Spleen (tissue), 13 donors: ENCODE measurements at places on chromosomes 13 and 19. TPM values are rescaled to one million over a fixed set of nuclear protein-coding genes. Genes with fewer than 3 reads are reported as not detected.

TSSK6 gene
- 3.9 TPM for total RNA-seq

S1PR4 gene
- total RNA-seq: 53.1 TPM

DOCK6 gene
- total RNA-seq: 105 TPM

CTU1 gene
- total RNA-seq: 6.6 TPM

DNA sequence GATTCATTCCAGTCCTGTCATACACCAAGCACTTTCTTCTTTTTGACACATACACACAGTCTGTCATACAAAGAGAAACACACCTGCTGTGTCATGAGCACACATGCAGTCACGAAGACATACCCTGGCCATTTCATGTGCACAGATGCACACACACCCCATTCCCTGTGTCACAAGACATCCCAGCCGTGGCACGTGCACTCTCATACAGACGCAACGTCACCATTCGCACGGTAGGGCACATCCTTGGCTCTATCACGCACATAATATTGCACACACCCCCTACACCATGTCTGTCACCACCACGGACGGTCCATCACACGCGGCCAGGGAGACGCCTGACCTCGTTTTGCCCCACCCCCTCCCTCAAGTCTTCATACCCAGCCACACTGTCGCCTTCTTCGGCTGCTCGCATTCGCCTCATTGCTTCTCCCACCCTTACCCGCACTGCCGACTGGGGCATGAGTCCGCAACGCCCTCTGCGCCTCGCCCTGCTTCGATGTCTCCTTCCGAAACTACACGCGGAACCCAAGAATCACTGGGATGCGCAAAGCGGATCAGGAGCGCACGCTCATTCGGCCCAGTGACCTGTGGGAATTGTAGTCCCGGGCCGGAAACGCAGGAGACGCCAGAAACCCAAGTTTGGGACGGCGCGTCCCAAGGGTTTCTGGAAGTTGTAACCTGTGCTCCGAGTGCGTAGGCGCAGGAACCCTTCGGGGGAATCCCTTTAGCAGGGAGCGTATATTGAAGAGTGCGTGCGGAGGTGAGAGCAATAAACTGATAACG lies 6.8 kb upstream of the ZNF283 start:
- no peak for DNase-seq

DNA sequence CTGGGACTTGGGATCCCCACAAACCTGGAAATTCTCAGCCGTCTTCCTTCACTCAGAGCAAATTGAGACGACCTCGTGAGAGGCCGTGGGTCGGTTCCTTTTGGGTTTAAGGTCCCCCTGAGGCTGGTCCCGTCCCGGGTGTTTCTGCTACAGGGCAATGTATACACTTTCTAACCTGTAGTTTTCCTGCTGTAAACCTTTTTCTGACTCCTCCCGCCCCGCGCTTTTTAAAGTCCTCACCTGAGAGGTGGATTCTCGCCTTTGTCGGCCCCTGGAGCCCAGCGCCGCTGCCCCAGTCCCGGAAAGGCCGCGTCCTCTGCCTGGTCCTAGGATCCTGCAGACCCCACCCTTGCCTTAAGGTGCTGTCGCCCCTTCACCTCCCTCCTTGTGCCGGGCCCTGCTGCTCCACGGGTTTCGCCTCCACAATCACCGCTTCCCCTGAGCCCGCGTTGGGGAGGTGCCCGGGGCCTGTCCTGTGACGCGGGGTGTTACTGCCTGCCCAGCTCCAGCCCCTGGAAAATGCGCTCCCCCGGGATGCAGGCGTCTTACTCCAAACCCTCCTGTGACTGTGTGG lies 391 bp downstream of the ZNF761 start:
- peak; percentile 83 for DNase-seq

DNA sequence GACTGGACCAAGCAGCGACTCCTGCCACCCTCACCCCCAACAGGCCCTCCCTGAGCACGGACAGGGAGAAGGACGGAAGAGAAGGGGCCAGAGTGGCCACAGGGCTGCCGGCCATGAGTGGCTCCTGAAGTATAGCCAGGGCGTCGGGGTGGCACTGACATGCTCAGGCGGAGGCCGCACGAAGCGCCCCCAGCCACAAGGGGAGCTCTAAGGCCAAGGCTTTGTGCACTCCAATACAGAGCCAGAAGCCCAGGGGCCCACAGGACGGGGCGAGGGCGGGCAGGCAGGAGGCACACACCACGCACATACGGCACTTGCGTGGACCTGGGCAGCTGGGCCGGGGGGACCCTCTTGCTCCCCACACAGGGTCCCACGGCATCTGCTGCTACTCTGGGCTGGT lies 52.0 kb downstream of the KLF2 start:
- DNase-seq: peak; percentile 83

DNA sequence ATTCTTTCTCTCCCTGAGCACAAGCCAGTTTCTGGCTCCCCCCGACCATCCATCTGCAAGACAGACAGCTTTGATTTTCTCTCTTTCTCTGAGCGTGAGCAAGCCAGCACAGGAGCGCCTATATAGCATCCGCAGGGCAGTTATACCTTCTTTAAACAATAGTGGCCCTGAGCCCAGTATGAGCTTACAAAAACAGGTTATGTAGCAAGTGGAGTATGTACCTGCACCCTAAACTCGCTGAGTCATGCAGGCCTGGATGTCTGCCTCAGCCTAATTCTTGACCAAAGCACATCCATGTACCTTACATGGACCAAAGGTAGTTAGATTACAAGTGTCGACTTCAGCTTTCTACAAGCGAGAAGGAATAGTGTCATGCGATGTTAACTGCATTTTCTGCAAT lies 61.7 kb downstream of the RAP2A start:
- no peak for DNase-seq

DNA sequence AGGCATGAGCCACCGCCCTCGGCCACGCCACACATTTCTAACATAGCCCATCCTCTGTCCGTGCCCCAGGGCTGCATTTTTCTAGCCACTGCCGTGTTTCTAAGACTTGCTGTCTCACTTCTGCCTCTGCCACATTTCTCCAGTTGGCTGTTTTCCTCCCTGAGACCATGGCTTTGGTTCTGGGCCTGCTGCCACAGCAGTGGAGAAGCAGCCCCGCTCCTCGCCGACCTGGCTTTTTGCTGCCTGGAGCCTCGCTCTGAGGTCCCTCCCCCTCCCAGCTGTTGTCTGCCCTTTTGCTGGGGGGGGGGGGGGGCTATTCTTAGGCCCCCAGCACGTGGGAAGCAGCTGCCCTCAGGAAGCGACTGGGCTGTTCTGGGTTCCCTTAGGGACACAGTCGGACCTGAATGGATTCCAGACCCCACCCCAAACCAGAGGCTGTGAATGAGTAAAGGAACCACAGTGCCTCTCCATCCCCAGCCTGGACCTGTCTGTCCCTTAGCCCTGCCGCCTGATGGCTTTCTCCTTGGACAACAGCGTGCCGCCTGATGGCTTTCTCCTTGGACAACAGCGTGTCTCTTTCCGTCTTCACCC lies 3.3 kb downstream of the GYS1 start:
- DNase-seq: no peak

- no peak for DNase-seq
Measured at GRCh38 chr13:64871742-64872141, 2358.4 kb downstream of the PCDH9 start.

GRCh38 chr13:48448959-48449614 lies 36.2 kb upstream of the LPAR6 start:
- no peak for DNase-seq

GRCh38 chr19:40210889-40211288 lies 7.3 kb downstream of the TTC9B start:
- no peak for DNase-seq
